ENCODE measurements at places on chromosomes 2 and 18.

GRCh38 chr2:69579536-69579935 lies 64.0 kb downstream of the AAK1 start:
- DNase-seq: no peak

DNA sequence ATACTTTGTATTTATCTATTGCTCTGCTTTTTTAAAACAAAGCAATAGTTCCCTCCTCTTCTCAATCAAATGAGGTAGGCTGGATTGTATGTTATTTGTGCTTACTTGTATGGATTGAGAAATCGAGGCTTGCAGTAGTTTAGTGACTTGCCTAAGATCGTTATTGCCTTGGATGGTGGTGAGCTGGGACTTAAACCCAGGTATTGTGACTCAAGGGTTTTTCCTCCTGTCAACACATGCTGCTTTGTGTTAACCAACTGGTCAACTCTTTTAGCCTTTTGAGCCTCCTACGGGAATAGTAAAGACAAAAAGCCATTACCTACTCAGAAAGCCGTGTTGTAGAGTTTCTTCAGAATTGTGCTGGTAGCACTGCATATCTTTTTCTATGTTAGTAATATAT lies 95.2 kb upstream of the THUMPD2 start:
- no peak for DNase-seq

- no peak for DNase-seq
Observed at GRCh38 chr2:2950403-2950952, 427.1 kb downstream of the EIPR1 start.

- DNase-seq: no peak
Observed at GRCh38 chr2:122884889-122885288, 1129.4 kb downstream of the TSN start.

DNA sequence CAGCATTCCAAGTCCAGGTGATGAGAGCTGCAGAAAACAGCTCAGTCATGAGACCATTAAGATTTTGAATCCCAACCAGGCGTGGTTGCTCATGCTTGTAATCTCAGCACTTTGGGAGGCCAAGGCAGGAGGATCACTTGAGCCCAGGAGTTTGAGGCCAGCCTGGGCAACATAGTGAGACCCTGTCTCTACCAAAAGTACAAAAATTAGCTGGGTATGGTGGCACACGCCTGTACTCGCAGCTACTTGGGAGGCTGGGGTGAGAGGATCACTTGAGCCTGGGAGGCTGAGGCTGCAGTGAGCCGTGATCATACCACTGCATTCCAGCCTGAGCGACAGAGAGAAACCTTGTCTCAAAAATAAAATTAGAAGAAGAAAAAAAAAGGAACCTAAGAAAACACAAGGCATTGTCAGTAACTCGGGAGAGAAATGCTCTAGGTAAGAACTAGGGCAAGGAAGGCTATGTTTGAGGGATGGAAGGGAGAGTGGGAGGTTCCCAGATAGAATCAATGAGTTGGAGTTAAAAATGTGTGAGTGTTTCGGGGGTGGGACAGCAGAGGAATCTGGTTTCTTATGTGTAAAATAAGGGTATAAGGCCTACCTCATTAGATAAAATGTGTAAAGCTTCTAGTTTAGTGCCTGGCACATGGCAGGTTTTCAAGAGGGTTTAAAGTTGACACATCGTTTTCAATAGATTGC lies 23.3 kb upstream of the MTA3 start:
- DNase-seq: peak; percentile 34

- no peak for DNase-seq
Observed at GRCh38 chr2:135299658-135300244, 231.3 kb downstream of the ZRANB3 start.

DNA sequence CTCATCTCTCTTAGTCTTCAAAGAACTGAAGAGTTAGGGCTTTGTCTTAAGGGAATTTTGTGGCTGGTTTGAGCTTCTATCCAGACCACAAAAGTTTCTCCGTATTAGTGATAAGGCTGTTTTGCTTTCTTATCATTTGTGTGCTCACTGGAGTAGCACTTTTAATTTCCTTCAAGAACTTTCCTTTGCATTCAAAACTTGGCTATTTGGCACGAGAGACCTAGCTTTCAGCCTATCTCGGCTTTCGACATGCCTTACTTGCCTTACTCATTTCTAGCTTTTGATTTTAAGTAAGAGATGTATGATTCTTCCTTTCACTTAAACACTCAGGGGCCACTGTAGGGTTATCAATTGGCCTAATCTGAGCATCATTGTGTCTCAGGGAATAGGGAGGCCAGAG lies 29.9 kb downstream of the HDHD2 start:
- no peak for DNase-seq
